Neural crest cell (in vitro differentiated cells): ENCODE measurements at places on chromosomes 16 and 17. TPM values are rescaled to one million over a fixed set of nuclear protein-coding genes. Genes with fewer than 3 reads are reported as not detected.

- H3K4me1 ChIP-seq = peaks cover 21% of the 10 kb centered on the region
- no peak for DNase-seq
- no peak overlapping the region for H3K27ac ChIP-seq
- peak overlapping the region; percentile 67 for H3K4me3 ChIP-seq
- peaks cover 3% of the 10 kb centered on the region for H3K36me3 ChIP-seq
- no peaks in the 10 kb centered on the region for H3K27me3 ChIP-seq
Measured at GRCh38 chr17:73090396-73091202, 1.9 kb downstream of the SLC39A11 start.

GRCh38 chr17:29733166-29733565 lies 110.5 kb upstream of the CORO6 start:
- H3K4me1 ChIP-seq = no peaks in the 10 kb centered on the region
- peaks cover 3% of the 10 kb centered on the region for H3K36me3 ChIP-seq
- DNase-seq = no peak
- no peak overlapping the region for H3K4me3 ChIP-seq

DNA sequence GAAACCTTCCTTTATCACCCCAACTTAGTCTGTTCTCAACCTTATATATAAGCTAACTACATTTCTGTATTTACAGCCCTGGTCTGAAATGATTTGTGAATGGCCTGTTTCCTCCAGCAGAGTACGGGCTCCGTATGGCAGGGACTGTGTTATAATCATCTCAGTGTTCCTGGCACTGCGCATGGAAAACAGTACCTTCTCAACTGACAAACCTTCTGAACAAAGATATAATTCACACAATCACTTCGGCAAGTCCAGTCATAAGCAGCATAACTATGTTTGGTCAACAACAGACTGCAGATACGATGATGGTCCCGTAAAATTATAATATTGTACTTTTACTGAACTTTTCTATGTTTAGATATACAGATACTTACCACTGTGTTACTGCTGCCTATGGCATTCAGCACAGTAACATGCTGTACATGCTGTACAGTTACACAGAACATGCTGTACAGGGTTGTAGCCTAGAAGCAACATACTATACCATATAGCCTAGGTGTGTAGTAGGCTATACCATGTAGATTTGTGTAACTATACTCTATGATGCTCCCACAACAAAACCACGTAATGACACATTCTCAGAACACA lies 30.0 kb downstream of the ANKFY1 start:
- H3K27ac ChIP-seq = no peak overlapping the region
- peaks cover 6% of the 10 kb centered on the region for H3K36me3 ChIP-seq
- DNase-seq = no peak
- H3K4me3 ChIP-seq = no peak overlapping the region
- no peaks in the 10 kb centered on the region for H3K27me3 ChIP-seq
- H3K4me1 ChIP-seq = no peaks in the 10 kb centered on the region

DNA sequence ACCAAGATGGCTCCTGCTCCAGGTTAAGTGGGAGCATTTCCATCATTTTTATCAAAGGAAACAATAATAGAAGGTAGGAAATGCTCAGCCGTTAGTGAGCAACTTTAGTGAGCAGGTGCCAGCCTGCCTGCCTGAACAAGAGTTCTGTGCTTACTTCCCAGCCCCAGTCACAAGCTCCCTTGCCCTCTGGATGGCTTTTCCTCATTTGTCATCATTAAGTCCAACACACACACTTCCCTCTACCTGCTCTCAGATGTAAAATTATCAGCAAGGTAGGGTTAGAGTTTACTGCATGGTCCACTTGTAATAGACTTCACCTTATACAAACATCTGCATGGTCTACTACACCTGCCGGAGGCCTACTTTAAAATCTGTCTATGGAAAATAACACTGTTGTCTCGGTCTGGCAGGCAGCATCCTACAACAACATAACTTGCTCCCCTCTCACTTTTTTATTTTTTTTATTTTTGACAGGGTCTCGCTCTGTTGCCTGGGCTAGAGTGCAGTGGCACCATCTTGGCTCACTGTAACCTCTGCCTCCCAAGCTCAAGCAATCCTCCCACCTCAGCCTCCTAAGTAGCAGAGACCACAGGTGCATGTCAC lies 12.7 kb downstream of the TEX2 start:
- H3K27me3 ChIP-seq = no peaks in the 10 kb centered on the region
- H3K4me3 ChIP-seq = no peak overlapping the region
- H3K36me3 ChIP-seq = no peaks in the 10 kb centered on the region
- peaks cover 11% of the 10 kb centered on the region for H3K4me1 ChIP-seq
- DNase-seq = no peak
- no peak overlapping the region for H3K27ac ChIP-seq

- no peak overlapping the region for H3K27ac ChIP-seq
- no peak overlapping the region for H3K4me3 ChIP-seq
- H3K4me1 ChIP-seq = peaks cover 18% of the 10 kb centered on the region
- H3K27me3 ChIP-seq = no peaks in the 10 kb centered on the region
Measured at GRCh38 chr17:42087042-42087701, 11.1 kb downstream of the ZNF385C start.

DNA sequence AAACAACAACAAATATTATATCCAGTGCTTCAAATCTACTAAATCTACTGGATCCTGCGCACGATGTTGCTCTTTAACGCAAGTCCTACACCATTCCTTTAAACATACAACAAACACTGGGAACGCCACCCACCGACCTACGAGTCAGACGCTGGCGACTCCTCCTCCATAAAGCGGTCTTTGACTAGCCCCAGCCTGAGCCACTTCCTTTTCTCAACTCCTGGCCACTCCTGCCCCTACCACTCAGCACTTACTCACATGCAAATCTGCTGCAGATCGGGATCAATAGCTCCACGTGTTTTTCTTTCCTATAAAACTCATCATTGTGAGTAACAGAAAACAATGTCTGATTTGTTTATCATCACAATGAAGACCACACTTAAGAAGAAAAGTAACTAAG lies 32.8 kb upstream of the MNT start:
- peak overlapping the region; percentile 29 for H3K4me3 ChIP-seq
- H3K27me3 ChIP-seq = no peaks in the 10 kb centered on the region
- DNase-seq = no peak
- H3K36me3 ChIP-seq = peaks cover 13% of the 10 kb centered on the region
- peak overlapping the region; percentile 59 for H3K27ac ChIP-seq

GRCh38 chr17:38897176-38897575 lies 27.3 kb downstream of the LASP1 start:
- peaks cover 51% of the 10 kb centered on the region for H3K4me1 ChIP-seq
- H3K27me3 ChIP-seq = no peaks in the 10 kb centered on the region
- DNase-seq = no peak
- no peak overlapping the region for H3K27ac ChIP-seq
- no peak overlapping the region for H3K4me3 ChIP-seq

GRCh38 chr17:13544765-13545164 lies 57.0 kb downstream of the HS3ST3A1 start:
- peaks cover 25% of the 10 kb centered on the region for H3K4me1 ChIP-seq
- H3K36me3 ChIP-seq = peaks cover 55% of the 10 kb centered on the region
- DNase-seq = no peak
- peak overlapping the region; percentile 21 for H3K27ac ChIP-seq
- no peak overlapping the region for H3K4me3 ChIP-seq
- no peaks in the 10 kb centered on the region for H3K27me3 ChIP-seq

DNA sequence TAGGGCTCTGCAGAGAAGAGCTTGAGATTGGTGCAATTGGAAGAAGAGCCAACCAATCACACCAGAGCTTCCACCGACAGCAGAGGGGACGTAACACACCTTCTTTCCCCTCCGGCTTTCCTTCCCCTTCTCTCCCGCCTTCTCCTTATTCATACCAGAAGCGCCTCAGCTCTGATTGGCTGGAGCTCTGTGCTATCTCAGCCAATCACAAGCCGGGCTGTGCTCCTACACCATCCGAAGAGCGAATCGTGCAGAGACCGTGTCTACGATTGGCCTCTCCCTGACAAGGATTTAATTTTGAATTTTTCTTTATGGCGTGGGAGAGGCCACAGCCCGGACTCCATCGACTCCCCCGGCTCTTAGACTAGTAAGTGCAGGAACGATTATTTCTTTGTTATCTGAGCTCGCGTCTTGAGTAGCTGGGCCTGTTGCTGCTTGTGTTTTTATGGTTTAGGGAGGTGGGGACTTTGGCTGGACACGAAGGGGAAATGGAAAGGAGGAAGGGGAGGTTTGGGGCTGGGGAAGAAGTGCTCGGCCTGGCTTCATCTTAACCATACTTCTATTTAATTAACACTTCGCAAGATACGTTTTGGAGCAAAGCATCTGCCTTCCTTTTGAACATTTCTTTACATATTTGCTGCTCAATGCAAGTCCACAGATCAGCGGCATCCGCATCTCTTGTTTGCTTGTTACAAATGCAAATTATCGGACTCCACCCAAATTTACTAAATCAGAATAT lies at the start of gene PRR11:
Gene PRR11, plus strand, starts transcription at position 308 of the 739 bp plus-strand sequence. CDS start 14,007 bp downstream, outside the sequence.
- DNase-seq = peak; percentile 79
- no peaks in the 10 kb centered on the region for H3K27me3 ChIP-seq
- no peak within 1 kb of the TSS for H3K27ac ChIP-seq
- no peak within 1 kb of the TSS for H3K4me3 ChIP-seq
- H3K36me3 ChIP-seq = no peaks in the 10 kb centered on the region

- H3K4me3 ChIP-seq = no peak overlapping the region
- H3K27me3 ChIP-seq = no peaks in the 10 kb centered on the region
- no peak for DNase-seq
- H3K36me3 ChIP-seq = peaks cover 3% of the 10 kb centered on the region
Measured at GRCh38 chr17:64520359-64520758, 13.6 kb downstream of the CEP95 start.

DNA sequence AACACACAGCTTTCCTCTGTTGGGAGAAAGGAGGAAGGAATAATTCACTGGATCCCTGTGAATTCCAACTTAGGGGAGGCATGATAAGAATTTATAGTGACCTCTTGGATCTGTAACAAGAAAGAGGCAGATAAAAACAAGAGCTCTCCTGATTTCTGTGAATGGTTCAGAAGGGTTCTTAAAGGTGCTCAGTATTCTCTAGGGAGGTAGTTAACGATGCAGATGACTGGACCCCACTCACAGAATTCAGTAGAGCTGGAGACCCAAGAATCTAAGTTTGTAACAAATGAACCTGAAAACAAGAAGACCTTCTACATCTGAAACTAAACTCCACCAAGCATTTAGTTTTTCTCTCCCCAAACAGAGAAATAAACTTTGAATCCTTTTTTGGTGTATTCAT lies 8.6 kb downstream of the ZNRF1 start:
- DNase-seq = no peak
- H3K4me1 ChIP-seq = peaks cover 14% of the 10 kb centered on the region
- H3K36me3 ChIP-seq = peaks cover 7% of the 10 kb centered on the region
- no peak overlapping the region for H3K27ac ChIP-seq
- no peak overlapping the region for H3K4me3 ChIP-seq

DNA sequence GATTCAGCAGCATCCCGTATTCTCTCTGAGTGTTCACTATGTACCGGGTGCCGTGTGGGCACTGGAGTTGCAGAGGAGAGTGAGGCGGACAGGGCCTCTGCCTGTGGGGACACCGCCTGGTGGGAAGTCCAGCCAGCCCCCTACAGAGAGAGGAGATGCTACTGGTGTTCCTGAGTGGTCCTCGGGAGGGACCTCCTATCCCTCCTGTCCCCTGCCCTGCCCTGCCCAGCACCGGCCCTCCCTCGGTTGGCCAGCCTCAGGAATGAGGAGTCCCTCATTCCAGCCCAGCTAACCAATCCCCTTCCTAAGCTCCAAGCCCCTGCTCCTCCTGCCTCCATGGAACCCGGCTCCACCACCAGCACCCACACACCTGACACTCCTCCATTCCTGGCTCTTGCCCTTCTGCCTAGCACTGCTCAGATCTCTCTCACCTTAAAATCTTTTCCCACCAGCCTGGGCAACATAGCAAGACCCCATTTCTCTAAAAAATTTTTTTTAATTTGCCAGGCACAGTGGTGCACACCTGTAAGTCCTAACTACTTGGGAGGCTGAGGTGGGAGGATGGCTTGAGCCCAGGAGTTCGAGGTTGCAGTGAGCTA lies 2.0 kb downstream of the ASGR2 start:
- no peak overlapping the region for H3K4me3 ChIP-seq
- H3K4me1 ChIP-seq = peaks cover 14% of the 10 kb centered on the region
- H3K27ac ChIP-seq = no peak overlapping the region
- H3K27me3 ChIP-seq = no peaks in the 10 kb centered on the region
- H3K36me3 ChIP-seq = no peaks in the 10 kb centered on the region
- DNase-seq = no peak

DNA sequence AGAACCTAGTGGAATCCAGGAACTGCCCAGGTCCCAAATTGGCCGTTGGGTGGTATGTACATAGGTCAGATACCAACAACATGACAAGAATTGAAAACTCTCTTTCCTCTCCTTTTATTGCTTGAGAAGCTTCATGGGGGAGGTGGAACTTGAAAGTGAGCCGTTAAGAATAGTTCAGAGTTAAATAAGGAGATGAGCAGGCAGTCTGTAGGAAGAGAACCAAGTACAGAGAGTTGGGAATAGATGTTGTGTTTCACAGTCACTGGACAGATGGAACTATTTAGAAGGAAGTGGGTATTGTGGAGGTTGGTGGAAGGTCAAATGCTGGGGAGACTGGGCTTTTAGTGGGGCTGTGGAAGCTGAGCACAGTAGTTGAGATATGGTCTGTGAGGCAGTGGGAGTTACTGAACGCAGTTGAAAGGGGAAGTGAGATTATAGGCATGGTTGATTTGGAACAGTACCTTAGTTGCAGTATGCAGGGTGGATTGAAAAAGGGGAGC lies 26.4 kb downstream of the ARHGAP44 start:
- no peaks in the 10 kb centered on the region for H3K27me3 ChIP-seq
- no peaks in the 10 kb centered on the region for H3K36me3 ChIP-seq
- DNase-seq = no peak
- H3K27ac ChIP-seq = no peak overlapping the region
- no peaks in the 10 kb centered on the region for H3K4me1 ChIP-seq

GRCh38 chr16:84331998-84332780 lies 36.1 kb upstream of the ATP2C2 start:
- H3K36me3 ChIP-seq = peaks cover 8% of the 10 kb centered on the region
- DNase-seq = no peak
- H3K27me3 ChIP-seq = peaks cover 3% of the 10 kb centered on the region

- H3K27ac ChIP-seq = peak overlapping the region; percentile 58
- peaks cover 39% of the 10 kb centered on the region for H3K27me3 ChIP-seq
- H3K36me3 ChIP-seq = peaks cover 11% of the 10 kb centered on the region
- peak overlapping the region; percentile 97 for H3K4me3 ChIP-seq
Measured at GRCh38 chr17:14304773-14305517, 4.1 kb downstream of the HS3ST3B1 start.

- no peak overlapping the region for H3K27ac ChIP-seq
- H3K27me3 ChIP-seq = peaks cover 14% of the 10 kb centered on the region
- DNase-seq = no peak
- no peaks in the 10 kb centered on the region for H3K36me3 ChIP-seq
- H3K4me3 ChIP-seq = no peak overlapping the region
Measured at GRCh38 chr17:58412961-58413586, 4.3 kb downstream of the RNF43 start.

FOXL1 gene
- total RNA-seq = 0.09 and 0.18 TPM in 2 replicates

KRT40 gene
- total RNA-seq = not detected in 2 replicates

AOC2 gene
- 3.0 and 3.2 TPM in 2 replicates for total RNA-seq

MT1X gene
- total RNA-seq = 13.2 and 18.8 TPM in 2 replicates

HES7 gene
- total RNA-seq = 0.41 and 0.56 TPM in 2 replicates

ALOX12B gene
- total RNA-seq = not detected in 2 replicates

NUBP2 gene
- total RNA-seq = 71.0 and 73.8 TPM in 2 replicates
